ENCODE measurements at places on chromosomes 1 and 21.

- no peak for DNase-seq
Measured at GRCh38 chr21:42845296-42845965, 33.9 kb downstream of the WDR4 start.

DNA sequence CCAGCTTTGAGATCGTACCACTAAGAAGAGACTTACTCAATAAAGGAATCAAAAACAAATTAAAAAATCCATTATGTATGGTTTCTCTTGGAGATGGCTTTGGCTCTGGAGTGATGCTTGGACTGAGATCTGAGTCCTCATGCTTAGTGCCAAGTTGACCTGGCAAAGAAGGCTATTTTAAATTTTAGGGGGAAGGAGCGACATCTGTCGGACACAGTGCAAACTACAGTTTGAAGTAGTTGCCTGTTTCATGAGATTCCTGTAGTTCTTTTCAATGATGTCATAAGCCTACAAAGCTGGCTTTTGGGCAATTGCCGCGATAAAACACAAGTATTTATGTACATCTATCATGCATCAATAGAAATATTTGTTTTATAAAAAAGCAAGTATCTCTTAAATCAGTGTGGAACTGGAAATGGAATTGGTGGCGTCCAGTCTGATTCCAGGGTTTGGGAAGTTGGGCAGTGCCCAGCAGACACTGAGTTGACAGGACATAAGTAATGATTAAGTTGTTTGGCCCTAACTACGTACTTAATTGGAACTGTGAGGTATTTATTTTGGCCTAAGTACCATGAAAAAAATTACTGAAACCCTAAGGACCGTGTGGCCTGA is 50.0 kb downstream of the TBCE start:
- DNase-seq, result peak; percentile 72

DNA sequence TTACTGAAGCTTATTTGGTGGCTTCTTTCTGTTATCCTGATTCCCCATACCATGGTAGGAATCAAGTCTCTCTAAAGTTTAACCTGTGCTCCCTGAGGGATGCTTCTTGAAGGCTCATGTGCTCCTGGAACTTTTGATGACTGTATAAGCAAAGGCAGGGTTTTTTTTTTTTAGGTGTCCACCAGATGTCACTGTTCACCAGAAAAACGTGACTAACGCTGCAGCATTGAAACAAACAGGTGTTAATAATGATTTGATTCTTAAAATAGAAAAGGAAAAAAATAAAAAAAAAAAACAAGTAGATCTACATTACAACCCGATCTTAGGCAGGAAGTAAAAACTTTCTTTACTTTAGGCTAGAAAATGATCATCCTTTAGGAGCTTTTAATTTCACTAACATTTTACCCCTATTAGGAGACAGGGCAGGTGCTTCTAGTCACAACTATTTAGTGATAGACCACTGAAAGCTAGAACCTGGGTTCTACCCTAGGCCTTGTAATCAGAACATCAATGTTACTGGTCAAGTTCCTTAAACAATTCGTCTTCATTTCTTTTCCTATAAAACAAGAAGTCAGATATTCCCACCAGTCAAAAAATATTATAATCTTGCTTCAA is 223.0 kb downstream of the PLA2G4A start:
- peak; percentile 57 for DNase-seq

GRCh38 chr1:92797961-92798360 is 13.1 kb upstream of the EVI5 start:
- DNase-seq, result no peak

GRCh38 chr1:244180256-244180655 is 129.2 kb downstream of the ZBTB18 start:
- no peak for DNase-seq

- no peak for DNase-seq
Measured at GRCh38 chr1:56838759-56839158, 15.8 kb upstream of the C8A start.

DNA sequence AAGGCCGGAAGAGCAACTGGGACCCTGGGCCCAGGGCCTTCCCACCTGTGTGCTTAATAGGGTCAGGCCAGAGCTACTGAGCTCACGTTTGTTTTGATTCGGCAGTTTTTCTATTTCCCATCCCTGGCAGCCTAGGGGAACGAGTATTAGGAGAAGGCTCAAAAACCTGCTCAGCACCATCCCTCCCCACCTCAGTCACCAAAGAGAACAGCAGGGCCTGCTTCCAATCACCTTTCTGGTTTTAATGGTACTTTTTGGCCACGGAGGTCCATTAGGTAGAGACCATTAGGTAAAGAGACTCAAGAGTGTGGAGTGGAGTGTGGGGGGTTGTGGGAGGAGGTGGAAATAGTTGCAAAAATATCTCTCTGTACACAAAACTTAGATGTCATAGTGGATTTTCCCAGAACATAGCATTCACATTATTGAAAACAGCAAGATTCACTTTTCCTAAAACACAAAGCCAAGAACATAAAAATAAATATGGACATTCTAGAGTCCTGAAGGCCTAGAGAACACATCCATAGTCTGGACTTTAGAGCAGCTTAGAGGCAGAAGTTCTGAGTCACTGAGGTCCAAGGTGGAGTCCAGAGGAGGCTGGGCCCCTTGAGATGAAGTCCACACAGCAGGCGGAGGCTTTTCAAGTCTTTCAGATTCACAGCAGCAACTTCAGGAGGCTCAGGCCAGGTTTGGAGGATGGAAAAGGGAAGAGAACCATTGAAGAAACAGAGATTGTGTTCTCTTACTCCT is 19.5 kb downstream of the NUAK2 start:
- no peak for DNase-seq

DNA sequence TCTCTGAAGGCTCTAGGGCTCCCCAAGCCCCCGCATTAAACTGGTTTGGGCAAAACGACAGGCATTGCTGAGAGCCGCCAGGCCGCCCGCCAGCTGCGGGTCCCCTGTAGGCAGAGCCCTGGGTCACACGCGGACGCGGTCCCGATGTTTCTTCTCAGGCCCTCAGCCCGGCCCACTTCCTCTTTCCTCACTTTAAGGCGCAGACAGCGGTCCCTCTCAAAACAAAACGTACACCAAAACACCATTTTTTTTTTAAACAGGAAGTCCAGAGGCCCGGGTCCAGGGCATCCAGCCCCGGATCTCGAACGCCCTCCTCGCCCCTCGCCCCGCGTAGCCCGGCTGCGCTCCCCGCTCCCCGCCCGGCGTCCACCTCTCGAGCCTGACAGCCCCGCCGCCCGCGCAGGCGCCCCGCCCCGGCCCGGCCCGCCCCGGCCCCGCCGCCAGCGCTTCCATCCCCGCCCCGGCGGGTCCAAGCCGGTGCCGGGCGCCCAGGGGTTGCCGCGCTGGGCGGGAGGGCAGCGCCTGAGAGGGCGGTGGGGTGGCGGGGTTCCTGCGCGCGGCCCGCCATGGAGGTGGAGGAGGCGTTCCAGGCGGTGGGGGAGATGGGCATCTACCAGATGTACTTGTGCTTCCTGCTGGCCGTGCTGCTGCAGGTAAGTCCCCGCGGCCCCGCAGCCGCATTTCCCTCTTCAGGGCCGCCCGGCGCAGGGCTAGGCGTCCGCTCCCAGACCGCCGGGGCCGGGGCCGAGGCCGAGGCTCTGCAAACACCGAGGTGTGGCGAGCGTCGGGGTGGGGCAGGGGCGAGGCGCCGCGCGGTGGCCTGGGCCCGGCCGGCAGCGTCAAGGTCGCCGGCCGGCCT is at the start of gene SLC22A15:
Gene SLC22A15 (plus strand): TSS at position 452 of the 859 bp plus-strand sequence. CDS start 115 bp downstream, at position 567.
- peak; percentile 59 for DNase-seq

- DNase-seq, result no peak
Measured at GRCh38 chr1:30894508-30894973, 14.0 kb downstream of the SDC3 start.

- no peak for DNase-seq
Measured at GRCh38 chr1:113353580-113353979, 36.7 kb upstream of the MAGI3 start.

- no peak for DNase-seq
Measured at GRCh38 chr1:90722874-90723589, 5.9 kb upstream of the BARHL2 start.

DNA sequence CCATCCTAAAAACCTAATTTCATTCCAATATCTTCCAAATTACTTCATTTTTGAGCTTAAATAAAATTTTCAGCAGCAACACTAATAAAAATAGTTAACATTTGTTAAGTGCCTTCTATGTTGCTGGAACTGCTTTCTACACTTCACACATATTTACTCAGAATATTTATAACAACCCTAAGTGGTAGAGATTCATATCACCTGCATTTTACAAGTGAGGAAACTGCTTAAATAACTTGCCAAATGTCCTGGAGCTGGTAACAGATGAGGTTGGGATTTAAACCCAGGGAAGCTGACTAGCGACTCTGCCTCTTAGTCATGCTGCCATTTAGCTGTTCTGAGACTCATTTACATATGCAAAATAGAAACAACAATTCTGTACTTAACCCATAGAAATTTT is 86.1 kb upstream of the PBX1 start:
- no peak for DNase-seq

DNA sequence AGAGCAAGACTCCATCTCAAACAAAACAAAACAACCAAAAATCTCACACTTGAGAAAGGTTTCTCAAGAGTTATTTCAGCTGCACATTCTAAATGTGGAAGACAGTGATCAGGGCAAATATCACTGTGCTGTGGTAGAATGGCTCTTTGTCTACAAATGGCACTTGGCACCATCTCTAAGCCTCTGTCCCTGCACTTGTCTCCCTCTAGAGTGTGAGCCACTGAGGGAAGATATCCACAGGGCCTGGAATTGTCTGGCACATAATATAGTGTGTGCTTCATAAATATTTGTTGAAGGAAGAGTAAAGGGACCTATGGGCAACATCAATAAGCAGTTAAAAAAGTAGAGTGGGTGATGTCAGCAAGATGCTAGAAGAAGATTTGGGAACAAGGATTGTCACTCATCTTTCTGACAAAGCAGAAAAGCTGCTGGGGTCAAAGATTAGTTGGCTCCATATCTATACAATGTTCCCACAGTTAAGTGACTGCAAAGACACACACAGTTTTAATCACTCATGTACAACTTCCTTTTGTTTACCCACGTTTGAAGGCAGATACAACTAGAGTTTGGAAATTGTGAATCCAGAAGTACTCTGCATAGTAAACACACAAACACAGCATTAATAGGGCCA is 19.1 kb downstream of the CD101 start:
- no peak for DNase-seq

DNA sequence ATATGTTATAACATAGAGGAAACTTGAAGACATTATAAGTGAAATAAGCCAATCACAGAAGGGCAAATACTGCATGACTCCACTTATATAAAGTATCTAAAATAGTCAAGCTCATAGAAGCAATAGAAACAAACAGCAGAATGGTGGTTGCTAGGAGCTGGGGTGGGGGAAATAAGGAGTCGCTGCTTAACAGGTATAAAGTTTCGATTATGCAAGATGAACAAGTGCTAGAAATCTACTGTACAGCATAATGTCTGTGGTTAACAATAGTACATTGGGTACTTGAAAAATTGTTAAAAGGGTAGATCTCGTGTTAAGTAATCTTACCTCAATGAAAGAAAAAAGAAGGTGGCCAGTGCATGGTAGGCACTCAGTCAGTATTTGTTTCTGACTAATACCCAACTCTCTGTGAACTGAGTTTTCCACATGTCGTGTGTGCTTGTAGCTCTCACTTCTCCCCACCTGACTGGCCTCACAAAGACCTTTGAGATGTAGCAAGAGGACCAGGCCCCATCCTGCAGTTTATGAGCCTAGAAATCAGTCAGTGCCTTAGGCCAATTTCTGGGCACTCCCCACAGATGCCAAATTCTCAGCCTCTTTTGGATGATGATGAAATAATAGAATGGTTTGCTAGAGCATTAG is 14.7 kb upstream of the SPRR5 start:
- no peak for DNase-seq

Measured in NT2/D1 (cell line).